RPMI8226 (cell line): ENCODE measurements at places on chromosomes 2 and 18.
A peak's percentile ranks its signal among the peaks of the same experiment; 100 is the strongest.

DNA sequence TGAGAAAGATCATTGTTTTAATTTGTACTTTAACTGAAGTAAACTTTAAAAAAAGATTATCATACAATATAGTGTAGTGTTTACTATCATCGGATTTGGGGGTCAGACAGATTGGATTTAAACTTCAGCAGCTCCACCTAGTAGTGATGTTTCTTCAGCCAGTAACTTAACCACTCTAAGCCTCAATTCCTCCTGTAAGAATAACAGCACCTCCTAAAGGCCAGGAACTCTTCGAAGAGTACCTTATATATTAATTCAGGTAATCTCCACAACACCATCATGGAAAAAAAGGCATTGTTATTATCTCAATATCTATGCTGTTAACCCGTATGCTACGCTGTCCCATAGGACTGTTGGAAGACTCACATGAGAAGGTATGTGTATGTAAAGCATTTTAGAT lies 69.0 kb upstream of the DLGAP1 start:
- DNase-seq = no peak

DNA sequence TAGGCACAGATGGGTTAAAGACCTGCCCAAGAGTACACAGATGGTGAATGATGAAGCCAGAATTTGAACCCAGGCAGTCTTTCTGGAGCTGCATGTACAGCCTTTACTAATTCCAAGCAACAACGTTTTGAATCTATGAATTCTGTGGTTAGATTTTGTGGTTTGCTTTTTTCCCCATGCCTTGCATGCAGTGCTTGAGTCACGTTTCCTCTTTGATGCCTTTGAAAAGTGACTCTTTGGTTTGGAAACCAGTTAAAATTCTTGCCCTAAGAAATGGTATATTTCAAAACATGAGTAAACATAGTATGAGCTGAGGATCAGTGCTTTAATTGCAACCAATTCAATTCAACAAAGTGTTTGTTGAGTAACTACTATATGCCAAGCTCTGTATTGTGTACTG lies 48.2 kb upstream of the PPM1B start:
- DNase-seq = peak; percentile 18

GRCh38 chr2:233793465-233794127 lies 15.5 kb downstream of the MROH2A start:
- no peak for DNase-seq

DNA sequence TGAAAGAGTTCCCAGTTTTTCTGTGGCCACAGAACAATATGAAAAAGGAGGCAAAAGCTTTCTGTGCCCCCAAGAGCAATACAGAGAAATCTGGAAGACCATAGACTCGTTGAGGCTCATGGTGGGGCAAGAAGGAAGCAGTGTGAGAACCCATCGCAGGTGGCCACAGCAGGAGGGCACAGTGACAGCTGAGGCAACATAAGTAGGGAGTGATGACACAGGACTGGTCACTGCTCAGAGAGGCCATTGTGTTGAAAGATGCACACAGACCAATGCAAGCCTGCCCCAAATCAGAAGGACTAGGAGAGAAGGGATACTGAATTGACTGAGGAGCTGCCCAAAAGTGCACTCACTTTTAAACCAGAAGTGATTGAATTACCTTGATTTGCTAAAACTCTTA lies 483.6 kb downstream of the EPHA4 start:
- DNase-seq = no peak

GRCh38 chr18:27713037-27713737 lies 463.7 kb downstream of the CDH2 start:
- DNase-seq = no peak

- no peak for DNase-seq
These were observed 60.6 kb downstream of the PTPN4 start for GRCh38 chr2:119820275-119820674.

- DNase-seq = no peak
These were observed 50.9 kb downstream of the ADNP2 start for GRCh38 chr18:80159713-80160636.

DNA sequence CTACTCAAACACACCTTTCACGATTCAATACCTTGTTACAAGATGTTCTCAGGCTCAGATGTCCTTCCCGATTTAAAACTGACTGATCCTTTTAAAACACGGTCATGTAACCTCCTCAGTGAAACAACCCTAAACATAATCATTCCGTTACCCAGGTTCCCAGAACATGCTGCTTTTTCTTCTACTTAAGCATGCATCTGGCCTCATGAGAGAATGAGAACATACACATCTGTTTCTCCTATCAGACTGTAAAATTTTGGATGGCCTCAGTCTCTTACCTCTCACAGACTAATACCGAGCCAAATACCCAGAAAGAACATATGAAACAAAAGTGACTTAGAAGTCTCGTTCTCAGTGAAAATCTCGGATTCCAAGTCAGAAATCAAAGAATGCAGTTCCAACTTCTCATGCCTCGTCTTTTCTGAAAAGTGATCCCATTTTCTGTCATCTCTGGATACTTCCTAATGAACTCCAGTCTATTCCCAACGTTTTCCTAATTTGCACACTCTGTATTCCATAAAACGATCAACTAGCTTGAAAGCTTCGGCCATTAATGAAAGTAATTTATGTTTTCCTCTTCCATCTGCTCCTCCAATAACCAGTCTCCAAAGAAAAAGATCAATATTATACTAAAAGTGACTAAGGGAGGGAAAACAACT lies 919 bp downstream of the SF3B1 start:
- no peak for DNase-seq

- no peak for DNase-seq
These were observed 51.8 kb downstream of the ROCK2 start for GRCh38 chr2:11292464-11293255.

DNA sequence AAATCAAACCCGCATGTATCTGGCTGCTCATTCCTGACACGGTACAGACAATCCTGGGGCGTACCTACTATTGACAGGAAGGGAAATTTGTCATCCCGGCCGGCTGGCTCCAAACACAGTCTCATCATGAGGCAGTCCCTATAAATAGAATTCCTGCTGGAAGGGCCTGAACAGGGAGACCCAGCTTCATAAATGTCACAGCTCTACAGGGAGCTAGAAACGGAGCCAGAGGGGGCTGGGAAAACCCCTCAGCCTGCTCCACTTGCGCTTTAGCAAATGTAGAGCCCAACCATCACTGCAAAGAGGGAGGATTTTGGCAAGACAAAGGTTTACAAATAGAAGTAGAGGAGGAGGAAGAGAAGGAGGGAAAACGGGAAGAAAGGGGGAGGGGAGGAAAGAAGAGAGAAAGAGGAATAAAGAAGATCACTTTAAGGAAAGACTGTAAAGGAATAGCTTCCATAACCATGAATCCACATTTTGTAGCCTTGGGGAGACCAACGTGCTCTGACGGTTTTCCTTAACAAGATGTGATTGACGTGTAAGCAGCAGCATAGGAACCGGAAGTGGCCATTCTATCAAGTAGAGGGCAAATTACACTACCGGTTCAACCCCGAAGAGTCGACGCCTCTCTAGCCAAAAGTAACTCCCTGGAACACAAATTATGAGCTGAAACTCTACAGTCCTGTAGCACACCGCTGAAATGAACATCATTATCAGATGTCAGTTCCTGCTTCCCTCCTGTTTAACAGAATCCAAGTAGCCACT lies 56.8 kb upstream of the TTN start:
- DNase-seq = no peak

- no peak for DNase-seq
These were observed 251.9 kb downstream of the EIPR1 start for GRCh38 chr2:3125761-3126130.

DNA sequence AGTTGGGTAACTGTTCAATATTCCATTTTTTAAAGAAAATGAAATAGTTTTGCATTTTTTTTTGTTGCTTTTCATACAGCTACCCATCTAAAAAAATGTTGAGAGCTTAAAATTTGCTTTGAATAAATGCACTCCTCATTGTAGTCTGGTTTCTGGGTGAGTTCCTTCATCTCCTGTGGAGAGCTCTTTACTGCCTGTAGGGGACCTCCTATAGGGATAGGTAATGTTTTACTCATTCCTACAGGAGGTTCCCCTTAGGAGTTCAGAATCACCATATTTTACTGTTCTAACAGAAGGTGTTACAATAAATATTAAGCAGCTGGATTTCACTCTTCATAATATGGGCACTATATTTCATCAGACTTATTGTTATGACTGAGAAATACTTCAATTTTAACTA lies 947.3 kb upstream of the CRIM1 start:
- no peak for DNase-seq

GRCh38 chr18:56563568-56563967 lies 74.8 kb downstream of the TXNL1 start:
- DNase-seq = peak; percentile 39

DNA sequence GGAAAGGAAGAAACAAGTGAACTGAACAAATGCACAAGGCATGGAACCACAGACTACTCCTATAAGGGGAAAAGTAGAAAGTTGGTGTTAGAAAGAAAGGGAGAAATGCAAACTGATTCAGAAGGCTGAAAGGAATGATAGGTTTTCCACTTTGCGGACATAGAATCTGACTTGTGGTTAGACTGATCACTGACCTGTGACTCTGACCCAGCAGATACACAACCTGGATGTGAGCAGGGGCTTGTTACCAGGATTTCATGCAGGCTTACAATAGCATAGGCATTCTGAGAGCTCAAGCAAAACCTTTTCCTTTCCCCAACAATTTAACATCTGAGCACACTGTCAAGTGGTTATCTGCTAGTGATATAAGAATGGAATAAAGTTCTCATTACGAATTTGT lies 237.0 kb upstream of the CDH20 start:
- DNase-seq = no peak

- no peak for DNase-seq
These were observed 295.6 kb downstream of the TNS1 start for GRCh38 chr2:217707131-217707611.

DNA sequence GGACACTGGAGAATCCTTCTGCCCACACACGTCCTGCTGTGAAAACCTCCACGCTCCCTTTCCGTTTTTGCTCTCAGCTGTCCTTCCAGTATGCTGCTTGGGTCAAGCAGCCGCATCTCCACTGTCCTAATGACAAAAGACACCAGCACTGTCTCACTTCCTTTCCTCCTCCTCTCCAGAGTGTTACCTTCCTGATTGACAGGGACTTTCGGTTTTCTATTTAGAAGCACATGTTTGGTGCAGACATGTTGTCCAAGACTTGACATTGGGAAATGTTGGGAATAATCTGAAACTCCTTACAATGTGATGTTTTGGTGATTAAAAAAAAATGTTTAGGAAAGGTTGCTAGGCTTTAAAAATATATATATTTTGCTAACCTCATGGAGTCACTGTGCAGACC lies 226.6 kb downstream of the FAM210A start:
- DNase-seq = no peak

DNA sequence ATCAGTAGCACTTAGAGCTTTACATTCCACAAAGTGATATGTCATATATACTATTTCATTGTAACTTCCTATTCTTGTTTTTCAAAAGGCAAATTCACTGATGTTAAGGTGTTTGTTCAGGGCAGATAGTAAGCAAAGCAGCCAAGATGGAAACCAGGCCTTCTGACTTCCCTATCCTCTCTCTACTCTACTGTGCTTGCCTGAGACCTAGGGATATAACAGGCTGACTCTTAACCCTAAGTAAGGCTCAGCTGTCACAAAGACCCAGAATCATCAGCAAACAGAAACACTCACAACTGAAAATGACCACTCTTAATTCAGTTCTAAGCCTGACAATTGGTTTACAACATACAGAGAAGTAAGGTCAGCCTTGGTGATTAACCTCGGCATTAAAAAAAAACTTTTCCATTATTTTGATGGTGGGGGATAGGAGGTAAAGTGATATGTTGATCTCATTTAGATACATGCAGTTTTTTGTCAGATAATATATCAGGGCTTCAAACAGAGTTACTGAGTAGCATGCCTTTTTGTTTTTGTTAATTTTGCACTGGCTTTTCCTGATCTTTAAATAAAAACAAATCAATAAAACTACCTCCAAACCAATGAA lies 95.4 kb upstream of the CHRNA1 start:
- no peak for DNase-seq

DNA sequence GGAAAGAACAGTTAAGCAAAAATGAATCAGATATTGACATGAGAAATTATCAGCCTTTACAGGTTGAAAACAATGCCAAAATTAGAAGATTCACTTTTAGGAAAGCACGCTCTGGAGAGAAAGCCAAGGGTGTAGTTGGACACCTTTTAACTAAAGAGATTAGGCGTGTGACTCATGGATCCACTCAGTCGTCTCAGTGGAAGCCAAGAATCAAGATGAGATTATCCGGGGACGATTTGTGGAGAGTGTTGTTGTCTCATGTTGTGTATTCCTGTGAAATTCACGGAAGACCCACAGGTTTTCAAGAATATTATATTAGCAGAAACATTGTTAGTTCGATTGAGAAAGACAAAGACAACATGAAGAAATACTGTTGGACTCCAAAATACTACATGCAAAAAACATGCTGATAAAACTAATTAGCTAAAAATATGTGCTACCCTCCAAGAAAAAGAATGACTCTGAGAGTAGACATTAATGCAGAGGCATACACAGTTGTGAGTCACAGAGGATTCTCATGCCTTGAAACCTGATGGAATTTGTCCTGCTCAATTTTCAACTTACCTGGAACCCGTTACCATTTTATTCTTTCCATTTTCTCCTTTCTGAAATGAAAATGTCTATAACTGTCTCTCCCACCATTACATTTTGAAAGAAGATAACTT lies 192.1 kb upstream of the RND3 start:
- no peak for DNase-seq

DNA sequence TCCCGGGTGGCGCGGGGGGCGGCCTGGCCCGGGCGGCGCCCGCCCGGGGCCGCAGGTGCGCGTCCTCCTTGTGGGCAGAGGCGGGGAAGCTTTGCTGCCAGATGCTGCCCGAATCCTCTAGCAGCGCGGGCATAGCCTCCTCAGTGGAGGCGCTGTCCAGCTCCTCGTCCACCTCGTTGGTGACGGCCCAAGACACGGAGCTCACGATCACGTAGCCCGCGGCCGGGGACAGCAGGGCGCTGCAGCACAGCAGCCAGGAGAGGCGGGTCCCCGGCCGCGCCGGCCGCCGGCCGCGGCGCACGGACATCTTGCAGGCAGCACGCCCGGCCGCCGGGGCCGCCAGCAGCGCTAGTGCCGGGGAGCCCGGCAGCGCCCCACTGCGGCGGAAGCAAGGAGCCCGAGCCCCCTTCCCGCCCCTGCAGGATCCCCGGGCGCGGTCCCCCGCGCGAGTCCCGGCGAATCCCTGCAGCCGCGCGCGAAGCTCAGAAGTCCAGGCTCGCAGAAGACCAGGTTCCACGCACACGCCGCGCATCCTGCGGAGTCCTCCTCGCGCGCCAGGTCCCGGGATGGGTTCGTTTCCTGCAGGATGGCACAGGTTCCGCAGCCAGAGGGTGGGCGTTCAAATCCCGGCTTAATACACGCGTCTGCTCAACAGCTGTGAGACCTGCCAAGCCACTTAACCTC lies at the start of gene CREG2:
Gene CREG2 (minus strand): TSS at position 353 of the 684 bp plus-strand sequence. CDS start 46 bp downstream, at position 307.
- DNase-seq = peak; percentile 43
